Temporal lobe (tissue), 4 donors: ENCODE measurements at places on chromosomes 5 and 9. TPM values are rescaled to one million over a fixed set of nuclear protein-coding genes. Genes with fewer than 3 reads are reported as not detected.

The IL7R gene
- total RNA-seq = 0.98 TPM

The FAT2 gene
- total RNA-seq = 1.7 TPM

The PCDHB7 gene
- total RNA-seq = 8.9 TPM

The QRFP gene
- not detected for total RNA-seq

The C5orf58 gene
- not detected for total RNA-seq

The CCDC187 gene
- total RNA-seq = under 0.01 TPM

The PCDHGA4 gene
- 7.9 TPM for total RNA-seq

The PCDHGB4 gene
- total RNA-seq = 12.8 TPM

The FOXD4L3 gene
- not detected for total RNA-seq

The NTMT1 gene
- total RNA-seq = 11.1 TPM

The ADGRV1 gene
- total RNA-seq = 150 TPM

The FSTL4 gene
- 0.98 TPM for total RNA-seq

The PTPRD gene
- 205 TPM for total RNA-seq

The CNTNAP3 gene
- total RNA-seq = 33.7 TPM

The RGP1 gene
- 11.3 TPM for total RNA-seq

The TIMD4 gene
- total RNA-seq = not detected

The SEMA5A gene
- total RNA-seq = 17.9 TPM

The PNPLA7 gene
- 0.74 TPM for total RNA-seq

The DNAH5 gene
- total RNA-seq = 3.7 TPM

The PCDHA12 gene
- total RNA-seq = 8.6 TPM

The DBH gene
- not detected for total RNA-seq

The SLC27A6 gene
- total RNA-seq = 0.74 TPM

The FOXD4L5 gene
- not detected for total RNA-seq

The ADGRD2 gene
- 0.25 TPM for total RNA-seq

The SARDH gene
- total RNA-seq = 2.2 TPM

The SHC3 gene
- 59.0 TPM for total RNA-seq

The PCDHB4 gene
- 5.2 TPM for total RNA-seq

The ACSL6 gene
- total RNA-seq = 30.0 TPM

The GPR21 gene
- total RNA-seq = 10.3 TPM

The SLC31A2 gene
- total RNA-seq = 3.7 TPM

The NAIF1 gene
- 5.2 TPM for total RNA-seq

The RNF183 gene
- not detected for total RNA-seq

The GABBR2 gene
- total RNA-seq = 47.2 TPM

The NR6A1 gene
- 1.2 TPM for total RNA-seq

The MARCHF11 gene
- 1.5 TPM for total RNA-seq

The SLC6A18 gene
- total RNA-seq = not detected

The PCDHGA3 gene
- total RNA-seq = 6.6 TPM

The MINAR2 gene
- total RNA-seq = not detected

The KCTD16 gene
- total RNA-seq = 17.5 TPM
